ENCODE measurements at places on chromosomes 7 and 10.

DNA sequence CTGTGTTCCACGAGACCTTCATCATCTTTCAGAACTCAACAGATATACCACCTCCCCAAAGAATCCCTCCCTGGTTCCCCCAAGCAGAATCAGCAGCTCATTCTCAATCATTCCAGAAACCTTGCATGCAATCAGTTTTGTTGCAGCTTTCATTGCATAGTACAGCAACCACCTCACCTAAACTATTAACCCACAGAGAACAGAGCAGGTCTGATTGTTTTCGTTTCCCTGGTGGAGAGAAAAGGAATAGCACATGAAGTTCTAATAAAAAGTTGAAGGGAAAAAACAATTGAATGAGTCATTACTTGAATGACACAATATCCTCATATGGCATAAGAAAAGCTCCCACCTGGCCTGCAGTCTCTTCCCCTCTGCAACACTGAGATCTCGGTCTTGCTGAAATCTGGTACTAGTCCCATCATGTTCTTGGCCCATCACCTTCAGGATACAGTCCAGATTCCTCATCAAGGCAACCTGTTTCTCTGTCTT, 147.1 kb upstream of the GDF10 start:
- DNase-seq, result no peak

GRCh38 chr10:3987143-3987974, 202.3 kb upstream of the KLF6 start:
- no peak for DNase-seq

GRCh38 chr10:121988361-121989324, at the start of gene TACC2:
Gene TACC2 (plus strand): TSS chr10:121989163. CDS start chr10:122021982, 32,819 bp downstream.
- DNase-seq, result no peak

- DNase-seq, result no peak
These were observed 8.6 kb downstream of the KNDC1 start for GRCh38 chr10:133168617-133169031.

GRCh38 chr7:2460641-2461040, 15.6 kb downstream of the GRIFIN start:
- DNase-seq, result no peak

GRCh38 chr10:36712695-36713094, 412.7 kb upstream of the ANKRD30A start:
- DNase-seq, result no peak

GRCh38 chr10:60952067-60952845, 8.3 kb upstream of the RHOBTB1 start:
- no peak for DNase-seq

GRCh38 chr10:80542652-80543318, 5.1 kb downstream of the SH2D4B start:
- no peak for DNase-seq

DNA sequence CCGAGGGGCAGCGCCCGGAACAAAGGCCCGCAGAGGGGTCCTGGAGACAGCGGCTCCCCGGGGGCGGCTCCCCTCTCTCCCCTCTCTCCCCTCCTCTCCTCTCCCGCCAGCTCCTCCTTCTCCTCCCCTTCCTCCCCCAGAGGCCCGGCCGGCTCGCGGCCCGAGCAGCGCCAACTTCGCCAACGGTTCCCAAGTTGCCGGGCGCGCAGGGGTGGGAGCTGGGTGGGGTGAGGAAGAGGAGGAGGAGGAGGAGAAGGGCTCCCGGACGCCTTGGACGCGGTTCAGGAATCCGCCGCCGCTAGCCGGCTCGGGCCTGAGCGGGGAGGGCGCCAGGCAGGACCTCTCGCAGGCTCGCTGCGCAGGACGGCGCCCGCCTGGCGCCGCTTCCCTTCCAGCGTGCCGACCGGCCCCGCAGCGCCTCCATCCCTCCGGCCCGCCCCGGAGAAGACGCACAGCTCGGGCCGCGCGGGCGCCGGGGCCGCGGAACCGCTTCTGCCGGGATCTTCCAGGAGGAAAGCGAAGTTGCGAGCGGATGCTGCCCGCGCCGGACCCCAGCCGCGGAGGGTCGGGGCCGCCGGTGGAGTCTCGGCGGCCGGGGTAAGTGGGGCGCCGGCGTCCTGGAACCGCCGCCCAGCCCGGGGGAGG, at the start of gene CHST3:
Gene CHST3 (plus strand): TSS at position 298 of the 645 bp plus-strand sequence. CDS start 41,448 bp downstream, outside the sequence.
- no peak for DNase-seq

GRCh38 chr7:111942450-111943081, 263.6 kb downstream of the DOCK4 start:
- DNase-seq, result no peak

DNA sequence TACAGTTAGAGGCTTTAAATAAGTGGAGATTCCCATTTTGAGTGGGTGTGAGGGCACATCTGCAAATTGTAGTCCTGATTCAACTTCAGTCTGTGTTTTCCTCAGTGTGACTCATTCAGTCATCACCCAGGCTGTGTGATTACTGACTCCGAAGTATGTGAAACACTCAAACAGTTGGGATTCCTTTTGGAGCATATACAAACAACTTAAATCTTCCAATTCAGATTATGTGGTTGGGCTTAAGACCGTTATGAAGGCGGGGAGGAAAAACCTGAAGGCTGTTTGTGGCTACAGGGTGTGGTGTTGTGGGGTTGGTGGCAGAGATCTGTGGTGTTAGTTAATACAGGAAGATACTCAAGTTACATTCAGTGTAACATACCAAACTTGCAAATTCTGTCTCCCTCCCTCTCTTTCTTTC, 259.7 kb upstream of the FERD3L start:
- no peak for DNase-seq

GRCh38 chr7:117944886-117945285, 71.6 kb upstream of the CTTNBP2 start:
- no peak for DNase-seq

DNA sequence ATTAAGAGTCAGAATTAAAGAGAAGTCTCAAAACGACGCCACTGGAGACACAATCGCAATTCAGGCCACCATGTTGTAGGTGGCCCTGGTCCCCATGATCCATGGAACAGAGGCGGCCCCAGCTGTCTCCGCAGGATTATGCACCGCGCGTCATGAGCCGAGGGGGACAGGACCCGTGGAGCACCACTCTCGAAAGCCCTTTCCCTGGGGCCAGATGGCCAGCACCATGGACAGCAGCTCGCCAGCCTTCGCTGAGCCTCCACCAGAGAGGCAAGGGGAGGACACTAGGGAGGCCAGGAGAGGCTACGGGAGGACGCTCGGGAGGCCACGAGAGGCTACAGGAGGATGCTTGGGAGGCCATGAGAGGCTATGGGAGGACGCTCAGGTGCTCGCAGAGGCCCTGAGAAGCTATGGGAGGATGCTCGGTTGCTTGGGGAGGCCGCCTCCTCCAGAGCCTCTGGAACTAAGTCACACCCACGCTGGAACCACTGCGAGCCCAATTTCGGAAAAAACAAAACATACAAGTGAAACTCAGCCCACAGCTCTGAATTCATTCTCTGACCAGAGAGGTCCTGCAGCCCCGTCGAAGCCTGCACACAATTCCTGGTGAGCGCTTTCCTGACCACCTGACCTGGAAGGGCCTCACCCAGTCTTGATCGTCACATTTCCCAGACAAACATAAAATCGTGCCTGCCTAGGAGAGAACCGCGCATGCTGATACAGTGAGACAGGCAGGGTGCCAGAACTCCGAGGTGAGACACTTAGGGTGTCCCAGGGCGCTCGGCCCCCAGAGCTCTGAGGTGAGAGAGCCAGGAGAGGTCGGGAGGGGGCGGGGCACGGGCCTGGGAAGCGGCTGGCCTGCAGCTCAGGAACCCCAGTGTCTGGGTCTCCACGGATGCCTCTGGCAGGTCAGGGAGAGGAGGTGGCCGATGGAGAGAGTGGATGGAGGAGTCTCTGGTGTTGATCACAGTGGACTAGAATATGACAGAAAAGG, 224.4 kb downstream of the PTPRN2 start:
- DNase-seq, result no peak
